ENCODE measurements at places on chromosomes 4 and X. TPM values are rescaled to one million over a fixed set of nuclear protein-coding genes. Genes with fewer than 3 reads are reported as not detected.

Gene GUCY1B1
- 4.3 TPM for total RNA-seq

DNA sequence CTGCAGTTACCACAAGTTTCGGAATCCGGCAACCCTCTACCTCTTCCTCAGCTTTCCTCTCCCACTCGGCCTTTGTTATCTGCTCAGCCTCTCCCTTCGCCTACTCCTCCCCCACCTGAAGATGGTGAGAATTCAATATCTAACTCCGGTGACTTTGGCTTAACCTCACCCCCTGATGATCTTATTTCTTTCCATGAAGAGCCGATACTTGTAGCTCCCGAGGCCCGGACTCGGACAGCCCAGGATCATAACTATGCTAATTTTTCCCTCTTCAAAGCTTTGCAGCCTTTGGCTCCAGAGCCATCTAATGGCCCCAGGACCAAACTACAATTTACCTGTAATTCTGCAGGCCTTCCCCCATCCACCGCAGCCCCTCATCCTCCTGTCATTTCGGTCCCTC lies 32.0 kb upstream of the MGST2 start:
- DNase-seq: peak; percentile 64

Gene MAGEA4
- 2.8 TPM for total RNA-seq

DNA sequence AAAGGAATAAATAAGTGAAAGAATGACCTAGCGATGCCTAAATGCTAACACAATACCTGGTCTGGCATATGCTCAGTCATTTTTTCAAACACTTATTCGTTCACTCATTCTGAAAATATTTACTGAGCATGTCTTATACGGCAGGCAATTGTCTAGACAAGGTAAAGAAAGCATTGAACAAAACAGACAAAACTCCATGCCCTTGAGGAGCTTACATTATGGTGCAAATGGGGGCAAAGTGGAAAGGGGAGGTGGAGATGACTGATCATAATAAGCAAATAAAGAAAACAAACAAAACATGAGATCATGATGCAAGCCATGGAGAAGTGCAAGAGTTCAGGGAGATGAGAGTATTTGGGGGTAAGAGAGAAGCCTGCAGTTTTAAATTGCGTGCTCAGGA lies 334.6 kb upstream of the PPARGC1A start:
- no peak for DNase-seq

DNA sequence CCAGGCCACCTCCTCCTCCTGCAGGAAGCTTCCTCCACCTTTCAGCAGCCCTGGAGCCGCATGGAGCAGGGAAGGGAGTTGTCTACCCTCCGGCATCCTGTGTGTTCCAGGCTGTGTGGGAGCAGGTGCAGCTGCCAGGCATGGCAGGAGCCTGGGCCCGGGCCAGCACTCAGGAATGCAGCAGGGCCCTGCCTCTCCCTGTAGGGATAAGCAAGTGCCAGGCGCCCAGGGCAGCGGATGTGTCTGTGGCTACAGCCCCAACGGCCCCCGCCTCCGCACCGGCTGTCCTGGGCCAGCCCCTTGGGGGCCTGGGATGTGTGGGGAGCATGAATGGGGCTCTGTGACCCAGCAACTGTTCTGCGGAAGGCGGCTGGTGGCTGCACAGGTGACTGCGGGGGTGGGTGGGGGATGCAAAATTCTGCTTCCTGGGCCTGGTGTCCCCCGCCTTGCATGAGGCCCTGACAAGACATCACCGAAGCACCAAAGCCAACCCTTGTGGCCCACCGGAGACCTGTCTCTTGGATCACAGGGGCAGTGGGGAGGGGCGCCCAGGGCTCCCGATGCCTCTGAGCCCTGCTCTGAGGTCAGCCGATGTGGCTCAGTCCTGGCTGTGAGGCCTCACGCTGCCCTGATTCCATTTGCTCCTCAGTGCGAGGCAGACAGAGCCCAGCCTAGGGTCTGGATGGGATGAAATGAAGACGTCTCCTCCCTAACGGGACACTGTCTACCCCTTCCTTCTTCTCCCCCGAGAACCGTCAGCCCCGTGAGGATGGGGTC lies 1.4 kb upstream of the DOK7 start:
- DNase-seq: no peak

Gene DCHS2
- 7.6 TPM for total RNA-seq

- no peak for DNase-seq
Measured at GRCh38 chrX:110436523-110436922, 77.9 kb downstream of the RTL9 start.

- no peak for DNase-seq
Measured at GRCh38 chr4:81818385-81818920, 346.7 kb upstream of the RASGEF1B start.

DNA sequence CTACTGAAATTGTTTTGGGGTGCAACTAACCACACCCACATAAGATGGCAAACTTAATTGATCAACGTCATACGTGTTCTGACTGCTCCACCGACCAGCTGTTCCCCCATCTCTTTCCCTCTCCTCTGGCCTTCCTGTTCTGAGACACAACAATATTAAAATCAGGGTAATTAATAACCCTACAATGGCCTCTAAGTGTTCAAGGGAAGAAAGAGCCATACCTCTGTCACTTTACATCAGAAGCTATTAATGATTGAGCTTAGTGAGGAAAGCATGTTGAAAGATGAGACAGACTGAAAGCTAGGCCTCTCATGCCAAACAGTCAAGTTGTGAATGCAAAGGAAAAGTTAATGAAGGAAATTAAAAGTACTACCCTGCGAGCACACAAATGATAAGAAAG lies 173.9 kb upstream of the FTHL17 start:
- DNase-seq: no peak

GRCh38 chr4:97507587-97508245 lies 635.6 kb downstream of the STPG2 start:
- peak; percentile 8 for DNase-seq

DNA sequence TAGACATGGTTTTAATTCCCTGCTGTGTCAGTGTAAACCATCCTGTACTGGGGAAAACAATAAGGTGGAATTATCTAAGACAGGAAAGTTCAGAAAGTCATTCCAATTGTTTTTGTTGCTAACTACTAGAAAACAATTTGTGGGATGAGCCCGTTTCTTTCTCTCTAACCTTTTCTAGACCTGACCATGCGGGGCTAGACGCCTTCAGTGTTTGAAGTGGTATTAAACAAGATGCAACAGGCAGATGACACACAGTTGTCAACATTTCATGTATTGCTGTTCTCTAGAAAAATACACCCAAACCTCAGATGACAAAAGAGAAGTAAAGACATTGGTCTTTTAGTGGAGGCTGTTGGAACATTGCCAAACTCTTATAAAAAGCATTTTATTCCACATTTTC lies 105.7 kb downstream of the FRAS1 start:
- DNase-seq: no peak

Gene FGF13
- total RNA-seq: 18.8 TPM

Data from GM23338 (cell line).